ENCODE measurements at places on chromosomes 4 and X.

- no peak for DNase-seq
Measured at GRCh38 chr4:153393397-153393796, 48.9 kb downstream of the MND1 start.

DNA sequence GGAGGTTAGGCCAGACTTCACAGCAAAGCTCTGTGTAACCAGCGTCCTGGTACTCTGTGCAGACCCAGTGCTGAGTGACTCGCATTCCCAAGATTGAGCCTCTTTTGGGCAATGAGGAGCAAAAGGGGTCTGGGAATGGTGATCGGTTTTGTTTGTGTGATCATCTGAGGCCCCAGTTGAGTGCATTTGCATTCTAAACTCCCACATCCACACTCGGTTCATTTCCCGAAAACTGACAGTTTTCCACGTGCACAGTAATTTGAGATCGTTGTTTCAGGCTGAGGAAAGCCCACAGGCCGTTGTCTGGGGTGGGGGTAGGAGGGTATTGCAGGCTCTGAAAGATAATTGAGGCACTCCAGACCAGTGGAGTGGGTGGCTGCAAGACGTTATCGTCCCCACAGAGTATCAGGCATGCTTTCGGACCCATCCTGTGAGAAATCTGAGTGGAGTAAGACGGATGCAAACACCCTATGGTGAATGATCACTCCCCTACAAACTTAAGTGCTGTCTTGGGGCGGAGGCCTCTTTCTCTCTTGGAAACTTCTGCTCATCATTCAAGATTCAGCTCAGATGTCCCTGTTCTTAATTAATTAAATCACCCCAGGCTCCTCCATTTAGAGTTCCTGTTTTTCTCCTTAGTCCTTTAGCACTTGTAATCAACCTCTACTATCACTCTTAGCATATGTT, 96.1 kb downstream of the AFF1 start:
- DNase-seq = no peak

DNA sequence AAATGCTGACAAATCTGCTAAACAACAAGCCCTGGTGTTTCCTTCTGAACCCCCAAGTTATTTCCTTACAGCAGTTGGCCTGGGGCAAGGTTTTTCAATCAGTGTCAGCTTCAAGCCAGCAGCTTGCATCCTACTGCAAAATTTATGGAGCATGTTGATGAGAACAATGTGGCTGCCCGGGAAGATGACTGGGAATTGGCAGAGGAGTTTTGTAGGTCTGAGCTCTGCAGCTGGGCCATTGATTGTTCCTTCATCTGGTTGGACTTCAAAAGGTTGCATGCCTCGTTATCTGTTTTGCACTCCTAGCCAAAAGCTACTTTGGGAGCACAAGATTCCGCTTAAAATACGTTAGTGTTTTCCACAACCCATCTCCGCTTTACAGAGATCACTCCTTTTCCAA, 1030.3 kb upstream of the LCORL start:
- no peak for DNase-seq

- no peak for DNase-seq
Measured at GRCh38 chrX:70908541-70908940, at the start of gene TEX11. Gene TEX11 (minus strand): TSS chrX:70908711. CDS start chrX:70907789, 922 bp downstream.

DNA sequence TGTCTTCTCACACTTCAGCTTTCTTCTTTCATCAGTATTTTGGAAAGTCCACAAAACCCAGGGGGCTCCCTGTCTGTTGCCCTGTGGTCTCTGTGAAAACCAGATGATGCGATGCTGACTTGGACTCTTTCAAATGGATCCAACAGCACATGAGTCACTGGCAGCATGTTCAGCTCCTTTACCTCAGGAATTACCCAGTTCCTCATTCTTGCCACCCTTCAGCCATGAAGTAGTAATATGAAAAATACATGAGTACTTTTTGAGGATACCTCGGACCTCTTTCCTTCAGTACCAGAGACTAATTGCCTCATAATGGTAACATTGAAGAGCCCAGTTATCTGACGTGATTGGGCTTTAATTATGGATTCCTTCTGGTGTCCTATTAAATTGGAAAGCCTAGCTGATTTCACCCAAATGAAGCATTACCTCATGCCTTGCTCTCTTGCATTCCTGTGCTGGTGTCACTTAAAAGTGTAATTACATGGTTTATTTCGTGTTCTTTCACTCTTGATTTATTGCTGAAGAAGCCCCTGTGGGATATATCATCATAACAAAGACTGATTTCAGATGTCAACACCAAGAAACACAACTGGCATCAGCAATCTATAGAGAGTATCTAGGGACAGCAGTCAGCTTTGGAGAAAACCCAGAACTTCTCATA, 63.4 kb downstream of the NFKB1 start:
- no peak for DNase-seq

GRCh38 chrX:123477673-123478072, 255.2 kb downstream of the THOC2 start:
- no peak for DNase-seq

- DNase-seq = no peak
Measured at GRCh38 chrX:13430136-13430827, 110.4 kb upstream of the ATXN3L start.

DNA sequence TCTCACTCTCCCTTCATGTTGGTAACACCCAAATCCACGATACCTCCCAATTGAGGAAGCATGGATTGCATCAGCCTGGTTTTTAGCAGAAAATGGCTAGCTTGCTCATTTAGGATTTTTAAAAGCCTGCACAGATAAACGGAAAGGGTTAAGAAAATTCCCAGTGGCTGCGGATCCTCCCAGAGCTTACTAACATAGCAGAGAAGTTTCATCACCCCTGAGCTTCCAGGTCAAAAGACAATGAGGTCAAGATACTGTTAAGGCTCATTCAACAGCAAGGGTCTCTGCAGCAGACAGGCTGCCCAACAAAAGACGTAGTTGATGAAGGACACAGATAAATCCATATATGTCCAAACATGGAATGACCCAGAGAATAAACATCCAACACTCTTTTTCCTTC, 220.2 kb downstream of the ASMT start:
- no peak for DNase-seq

GRCh38 chrX:71623714-71624113, 5.4 kb upstream of the CXCR3 start:
- DNase-seq = no peak

- no peak for DNase-seq
Measured at GRCh38 chr4:77178560-77178959, 21.6 kb downstream of the CCNG2 start.

DNA sequence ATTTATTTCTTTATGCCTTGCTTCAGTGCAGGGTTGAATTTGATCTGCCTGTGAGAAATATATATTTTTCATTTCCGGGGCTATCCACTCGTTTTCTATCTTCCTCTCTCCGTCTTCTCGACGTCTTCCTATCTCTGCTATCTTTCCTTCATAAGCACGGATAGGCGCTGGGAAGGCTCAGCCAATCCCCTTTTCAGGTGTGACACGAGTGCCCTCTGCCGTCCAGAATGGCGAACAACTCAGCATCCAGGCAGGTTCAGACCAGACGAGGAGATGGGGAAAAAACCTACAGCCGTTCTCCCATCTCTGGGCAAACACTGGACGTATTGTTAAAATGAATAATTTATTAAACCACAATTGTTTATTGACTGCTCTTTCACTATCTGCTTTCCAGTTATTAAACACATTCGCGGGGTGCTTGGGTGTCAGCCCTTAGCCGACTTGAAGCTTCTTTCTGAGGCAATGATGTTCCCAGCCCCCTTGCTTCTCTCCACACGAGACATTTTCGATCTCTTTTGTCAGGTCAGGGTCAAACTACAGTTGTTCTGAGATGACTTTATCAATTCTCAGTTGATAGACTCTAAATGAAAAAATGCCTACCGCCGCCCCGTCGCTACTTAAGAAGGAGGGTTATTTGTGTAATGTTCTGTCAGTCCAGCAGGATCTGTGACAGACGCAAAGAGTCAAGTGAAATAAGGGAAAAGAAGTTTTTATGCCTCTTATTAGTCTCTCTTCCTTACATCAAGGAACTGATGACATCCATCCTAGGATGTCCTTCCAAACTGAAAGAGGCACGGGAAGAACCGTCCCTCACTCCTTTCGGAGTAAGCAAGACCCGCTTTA, 96.3 kb upstream of the NOCT start:
- peak; percentile 62 for DNase-seq

DNA sequence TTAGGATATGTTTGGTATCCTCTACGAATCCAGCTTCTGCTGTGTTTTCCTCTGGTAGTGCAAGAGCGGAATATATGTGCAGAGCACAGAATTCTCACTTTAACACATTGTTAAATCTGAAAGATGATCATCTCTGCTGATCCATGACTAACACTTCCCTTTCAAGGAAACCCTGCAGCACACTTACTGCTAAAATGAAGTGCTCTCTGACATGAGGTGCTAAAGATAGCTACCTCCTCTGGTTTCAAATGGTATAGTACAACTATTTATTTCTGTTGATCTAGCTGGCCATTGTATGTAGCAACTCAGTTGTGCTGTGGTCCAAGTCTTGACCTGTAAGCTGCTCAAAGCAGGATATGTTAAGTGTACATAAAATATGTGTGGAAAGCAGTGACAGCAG, 162.4 kb upstream of the FMR1 start:
- DNase-seq = no peak

All from substantia nigra (tissue), 51 donors.